Activated effector memory CD4-positive, alpha-beta T cell treated with Interleukin-2 at 50 U/mL for 16 hours (primary cell): ENCODE measurements at places on chromosomes 3 and 15.

DNA sequence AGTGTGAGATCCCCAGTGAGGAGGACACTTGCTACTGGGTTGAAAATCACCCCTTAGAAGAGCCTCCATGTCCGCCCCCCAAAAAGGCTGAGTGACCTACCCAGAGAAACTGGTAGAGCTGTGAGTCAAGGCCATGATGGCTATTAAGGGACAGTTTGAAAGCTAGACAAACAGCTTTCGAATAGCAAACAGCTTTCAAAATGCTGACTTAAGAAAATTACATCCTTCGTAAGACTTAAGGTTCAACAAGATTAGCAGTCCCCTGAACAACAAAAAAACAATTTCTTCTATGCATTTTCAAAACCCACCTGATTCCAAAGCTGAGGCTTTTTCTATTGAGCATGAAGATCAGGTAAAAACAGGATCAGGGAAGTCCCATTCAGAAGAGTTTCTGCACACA is 269.7 kb upstream of the SOX2 start:
- DNase-seq: no peak

- no peak for DNase-seq
Measured at GRCh38 chr15:99016680-99017321, 9.2 kb upstream of the PGPEP1L start.

DNA sequence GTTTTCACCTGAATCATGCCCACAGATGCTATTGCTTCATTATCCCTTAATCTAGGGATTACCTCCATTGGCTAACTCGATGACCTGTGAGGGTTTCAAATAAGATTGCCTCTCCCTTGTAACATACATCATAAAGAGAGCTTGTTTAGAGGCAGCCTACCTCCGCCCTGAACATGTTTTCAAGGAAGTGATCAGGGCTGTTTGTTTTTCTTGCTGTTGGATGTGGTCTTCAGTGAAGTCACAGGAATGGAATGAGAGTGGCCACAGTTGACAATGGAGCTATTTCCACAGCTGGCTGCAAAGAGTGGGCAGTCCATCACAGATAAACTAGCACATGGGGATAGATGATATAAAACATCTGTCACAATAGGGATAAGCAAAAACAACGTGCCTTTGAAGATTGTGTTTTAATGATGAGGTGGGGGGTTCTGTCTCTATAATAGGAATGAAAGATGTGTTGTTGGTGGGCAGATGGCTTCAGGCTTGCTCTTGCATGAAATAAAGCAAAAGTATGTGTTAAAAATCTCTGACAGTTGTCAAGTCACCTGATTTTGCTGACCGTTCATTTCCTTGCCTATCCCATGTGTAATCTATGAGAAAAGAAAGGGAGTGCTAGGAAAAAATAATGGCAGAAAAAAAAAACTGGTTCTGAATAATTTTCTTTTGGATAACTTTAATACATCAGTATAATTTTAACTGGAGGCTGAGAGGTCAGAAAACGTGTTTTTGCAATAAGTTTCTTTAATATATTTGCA is 642.3 kb downstream of the RBMS3 start:
- DNase-seq: no peak

- DNase-seq: no peak
Measured at GRCh38 chr3:49713336-49714105, 6.0 kb downstream of the AMIGO3 start.

GRCh38 chr15:100696452-100696851 is 94.1 kb downstream of the ASB7 start:
- DNase-seq: no peak

DNA sequence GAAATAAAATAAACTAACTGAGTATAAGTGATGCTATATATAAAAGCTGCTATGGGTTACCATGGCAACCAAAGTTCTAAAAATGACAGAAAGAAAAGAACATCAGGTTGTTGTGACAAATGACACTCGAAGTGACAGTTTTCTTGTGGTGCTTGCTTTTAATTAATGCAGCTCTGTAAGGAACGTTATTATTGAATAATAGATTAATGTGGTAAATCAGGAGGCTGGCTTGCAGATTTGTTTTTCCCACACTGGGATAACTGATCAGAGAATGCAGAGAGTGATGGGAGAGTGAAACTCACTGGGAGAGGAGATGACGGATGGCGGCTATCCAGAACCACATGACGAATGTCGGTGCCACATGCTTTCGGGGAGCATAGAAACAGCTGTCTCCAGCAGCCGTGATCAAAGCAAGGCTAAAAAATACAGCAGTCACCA is 207.0 kb upstream of the ATP10A start:
- DNase-seq: no peak

DNA sequence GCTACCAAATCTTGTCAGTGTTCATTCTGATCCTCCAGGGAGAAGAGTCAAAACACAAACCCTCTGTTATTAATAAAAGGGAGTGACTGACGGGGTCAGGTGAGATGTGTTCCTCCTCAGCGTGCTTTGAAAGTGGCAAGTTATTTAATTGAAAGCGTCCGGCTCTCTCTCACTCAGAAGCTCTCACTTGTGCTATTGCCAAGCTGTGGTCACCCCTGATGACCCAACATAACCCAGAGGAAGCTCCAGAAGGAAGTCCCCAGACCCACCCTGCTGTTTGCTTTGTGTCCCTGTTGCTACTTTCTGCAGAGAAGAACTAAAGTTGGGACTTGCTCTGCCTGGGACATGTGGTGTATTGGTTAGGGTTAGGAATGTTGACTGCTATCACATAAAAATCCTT is 235.6 kb downstream of the EDEM1 start:
- DNase-seq: no peak

DNA sequence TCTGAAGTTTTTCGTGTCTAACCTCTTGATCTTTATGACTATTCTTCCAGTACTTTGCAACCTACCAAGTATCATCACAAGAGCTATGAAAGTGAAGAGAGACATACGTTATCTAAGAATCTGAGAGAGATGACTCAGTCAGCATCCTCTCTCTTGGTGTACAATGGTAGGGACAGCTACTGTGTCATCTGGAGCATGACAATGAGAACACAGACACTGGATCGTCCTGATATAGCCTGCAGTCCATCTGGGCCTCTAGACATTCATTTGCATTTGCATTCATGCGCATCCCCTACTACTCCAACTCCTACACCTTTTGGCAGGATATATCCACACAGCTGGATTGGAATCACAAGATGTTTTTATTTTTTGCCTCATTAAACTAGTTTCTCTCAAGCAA is 115.2 kb downstream of the PEX5L start:
- DNase-seq: no peak

DNA sequence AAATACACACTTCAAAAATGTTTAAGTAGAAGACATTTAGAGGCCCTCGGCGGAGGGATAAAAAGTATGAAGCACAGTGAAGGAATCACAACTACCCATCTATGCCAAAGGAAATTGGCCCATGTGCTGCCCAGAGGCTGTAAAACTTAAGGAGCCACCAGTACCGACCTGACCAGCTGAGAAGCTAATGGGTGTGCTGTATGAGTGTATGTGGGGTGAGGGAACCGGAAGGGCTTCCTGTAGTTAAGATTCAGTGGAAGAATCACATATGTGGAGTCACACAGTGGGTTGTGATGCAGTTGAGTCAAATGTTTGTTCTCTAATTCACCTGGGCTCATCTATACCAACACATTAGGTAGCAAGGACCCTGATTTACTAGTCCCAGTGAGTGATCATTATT is 516.0 kb upstream of the IL12A start:
- no peak for DNase-seq
